ENCODE measurements at places on chromosomes 3 and 15. TPM values are rescaled to one million over a fixed set of nuclear protein-coding genes. Genes with fewer than 3 reads are reported as not detected.

GRCh38 chr3:63986146-63986545 lies 37.1 kb downstream of the PSMD6 start:
- ATAC-seq, result no peak

DNA sequence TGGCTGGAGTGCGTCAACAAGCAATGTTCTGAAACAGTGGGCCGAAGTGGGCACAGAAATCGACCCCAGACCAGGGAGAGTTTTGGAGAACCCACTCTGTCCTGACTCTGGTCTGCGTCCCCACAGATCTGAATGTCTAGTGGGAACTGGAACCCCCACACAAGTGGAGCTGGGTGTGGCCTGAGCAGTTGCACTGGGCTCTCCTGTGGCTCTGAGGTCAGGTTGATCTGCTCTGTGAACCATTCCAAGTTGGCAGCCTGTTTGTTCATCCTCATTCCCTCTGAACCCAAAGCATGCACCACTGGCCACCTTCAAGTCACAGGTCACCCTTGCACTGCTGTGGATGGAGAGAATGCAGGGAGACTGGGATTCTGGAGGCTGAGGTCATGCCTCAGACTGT lies 60.5 kb downstream of the STARD5 start:
- ATAC-seq, result no peak

DNA sequence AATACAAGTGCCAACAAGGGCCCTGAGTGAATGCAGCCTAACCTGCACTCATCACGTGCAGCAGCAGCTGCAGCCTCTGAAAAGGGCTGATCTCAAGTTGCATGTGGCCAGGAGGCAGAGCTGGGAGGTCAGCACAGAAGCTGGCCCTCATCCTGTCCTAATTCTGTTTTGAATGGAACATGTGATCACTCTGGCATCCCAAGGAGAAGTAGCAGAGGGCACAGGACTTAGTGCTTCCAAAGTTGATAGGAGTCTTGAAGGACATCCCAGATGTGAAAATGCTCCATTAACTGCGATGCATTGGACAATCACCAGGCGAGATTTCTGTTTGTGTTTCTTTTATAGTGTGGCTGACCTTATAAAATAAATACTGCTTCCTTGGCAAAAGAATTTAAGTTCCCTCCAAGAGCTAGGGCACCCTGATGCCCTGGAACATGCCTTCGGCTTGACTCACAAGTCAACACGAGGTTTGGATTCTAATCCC lies 31.6 kb upstream of the STAG1 start:
- no peak for ATAC-seq

DNA sequence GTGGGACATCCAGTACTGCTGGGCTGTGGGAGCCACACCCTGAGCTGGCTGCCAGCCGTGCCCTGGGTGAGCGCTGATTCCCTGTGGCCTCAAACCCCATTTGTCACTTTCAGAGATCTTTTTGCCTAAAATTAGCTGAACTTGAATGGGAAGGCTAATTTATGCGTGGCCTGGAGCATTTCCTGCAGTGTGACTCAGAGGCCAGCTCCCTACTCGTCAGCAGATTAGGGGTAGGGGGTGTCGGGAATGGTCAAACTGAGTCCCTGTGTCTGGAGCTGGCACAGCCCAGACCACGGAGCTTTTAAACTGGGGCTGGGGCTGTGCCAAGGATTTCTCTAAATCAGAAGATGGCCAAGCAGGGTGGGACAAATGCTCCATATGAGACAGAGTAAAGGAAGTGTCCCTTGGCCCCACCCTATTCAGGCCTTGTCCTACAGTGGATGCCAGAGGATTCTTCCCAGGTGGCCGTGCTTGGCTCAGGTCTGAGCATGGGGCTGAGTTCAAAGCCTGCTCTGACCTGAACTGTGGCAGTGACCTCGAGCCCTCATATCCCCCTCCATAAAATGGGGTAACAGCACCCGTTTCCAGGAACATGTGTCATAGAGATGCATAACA lies 59.7 kb downstream of the ATP2B2 start:
- no peak for ATAC-seq

NR2C2 gene
- 44.8 TPM for total RNA-seq

GCSAM gene
- not detected for total RNA-seq

PRKCI gene
- 42.3 TPM for total RNA-seq

NCEH1 gene
- total RNA-seq, result 6.2 TPM

Data from gastroesophageal sphincter (tissue), 4 donors.